Endodermal cell (in vitro differentiated cells): ENCODE measurements at places on chromosomes 3 and 15. TPM values are rescaled to one million over a fixed set of nuclear protein-coding genes. Genes with fewer than 3 reads are reported as not detected.

Gene CEMIP
- total RNA-seq, result not detected in 3 replicates

Gene TMEM108
- total RNA-seq, result 4.8 and 5.5 TPM in 2 replicates

Gene LRRIQ4
- total RNA-seq, result 0.11 TPM in 1 of 2 replicates, not detected in the other

Gene CCDC13
- total RNA-seq, result 0.35 to 1.1 TPM (median 0.40 TPM) in 3 replicates

Gene RBP2
- not detected in 2 replicates for total RNA-seq

Gene DPP8
- total RNA-seq, result 24.5 to 34.9 TPM (median 34.8 TPM) in 3 replicates

Gene ACTC1
- 58.2 to 77.6 TPM (median 60.7 TPM) in 3 replicates for total RNA-seq

Gene KLHL40
- total RNA-seq, result not detected in 3 replicates

Gene FAM131A
- total RNA-seq, result 15.7 and 18.3 TPM in 2 replicates

Gene CCDC9B
- total RNA-seq, result 0.15 to 0.33 TPM (median 0.23 TPM) in 3 replicates

Gene PRR20G
- total RNA-seq, result not detected in 2 replicates

Gene KLHL6
- total RNA-seq, result 0.33 to 0.82 TPM (median 0.40 TPM) in 3 replicates

Gene GPR171
- not detected in 3 replicates for total RNA-seq

Gene GRK7
- not detected in 2 replicates for total RNA-seq

Gene TEX9
- 8.2 and 10.2 TPM in 2 replicates for total RNA-seq

Gene STARD5
- 1.7 and 2.0 TPM in 2 replicates for total RNA-seq

Gene GP9
- not detected in 2 replicates for total RNA-seq

Gene RASGRF1
- 0.28 TPM in 1 of 3 replicates, not detected in the others for total RNA-seq

Gene RARRES1
- total RNA-seq, result 0.27 and 0.95 TPM in 2 replicates

Gene GOLGA6L10
- 6.5 to 10.4 TPM (median 7.5 TPM) in 3 replicates for total RNA-seq
